ENCODE measurements at places on chromosomes 5 and 9.

- H3K27me3 ChIP-seq = no peaks in the 10 kb centered on the region
- H3K4me3 ChIP-seq = no peak overlapping the region
- H3K4me1 ChIP-seq = no peaks in the 10 kb centered on the region
- DNase-seq = no peak
These were observed 77.4 kb downstream of the OTULIN start for GRCh38 chr5:14741801-14742440.

GRCh38 chr9:88736136-88736637 lies 201.2 kb downstream of the NXNL2 start:
- DNase-seq = no peak
- H3K36me3 ChIP-seq = no peaks in the 10 kb centered on the region
- H3K4me1 ChIP-seq = peaks cover 26% of the 10 kb centered on the region
- H3K27ac ChIP-seq = no peak overlapping the region
- no peak overlapping the region for H3K4me3 ChIP-seq
- no peaks in the 10 kb centered on the region for H3K27me3 ChIP-seq

DNA sequence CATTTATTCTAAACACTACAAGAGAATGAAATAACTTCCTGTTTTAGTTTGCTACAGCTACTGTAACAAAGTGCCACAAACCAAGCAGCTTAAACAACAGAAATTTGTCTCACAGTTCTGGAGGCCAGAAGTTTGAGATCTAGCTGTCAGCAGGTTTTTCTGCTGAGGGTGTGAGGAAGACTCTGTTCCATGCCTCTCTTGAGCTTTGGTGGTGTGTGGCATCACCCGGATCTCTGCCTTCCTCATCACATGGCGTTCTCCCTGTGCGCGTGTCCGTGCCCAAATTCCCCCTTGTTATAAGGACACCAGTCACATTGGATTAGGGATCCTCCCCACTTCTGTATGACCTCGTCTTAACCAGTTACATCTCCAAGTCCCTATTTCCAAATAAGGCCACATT lies 97.7 kb downstream of the CFAP95 start:
- no peaks in the 10 kb centered on the region for H3K4me1 ChIP-seq
- H3K36me3 ChIP-seq = no peaks in the 10 kb centered on the region
- H3K4me3 ChIP-seq = no peak overlapping the region
- peaks cover 5% of the 10 kb centered on the region for H3K27me3 ChIP-seq

- no peak for DNase-seq
- no peak overlapping the region for H3K4me3 ChIP-seq
- peaks cover 35% of the 10 kb centered on the region for H3K36me3 ChIP-seq
- no peaks in the 10 kb centered on the region for H3K27me3 ChIP-seq
These were observed 82.5 kb upstream of the UBTD2 start for GRCh38 chr5:172365948-172366608.

- H3K4me1 ChIP-seq = peaks cover 16% of the 10 kb centered on the region
- H3K4me3 ChIP-seq = no peak overlapping the region
- H3K27ac ChIP-seq = no peak overlapping the region
- DNase-seq = no peak
These were observed 91.1 kb upstream of the DAB2 start for GRCh38 chr5:39515881-39516280.

DNA sequence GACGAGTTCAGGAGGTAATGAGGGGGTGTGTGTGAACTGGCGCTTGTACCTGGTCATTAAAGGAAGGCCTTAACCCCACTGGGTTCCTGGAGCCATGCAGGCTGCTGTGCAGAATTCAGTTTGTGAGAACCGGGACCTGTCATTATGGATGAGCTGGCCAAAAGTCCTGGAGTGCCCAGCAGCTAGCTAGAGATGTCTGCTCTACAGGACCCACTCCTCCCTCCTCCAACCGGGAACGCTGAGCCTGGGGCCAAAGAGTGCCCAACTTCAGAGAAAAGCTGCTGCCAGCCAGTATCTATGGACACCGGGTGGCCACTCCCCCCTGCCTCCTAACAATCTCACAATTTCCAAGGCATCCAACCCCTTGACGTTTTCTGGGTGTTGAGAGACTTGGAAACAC lies 1.2 kb downstream of the ENTREP1 start:
- no peaks in the 10 kb centered on the region for H3K27me3 ChIP-seq
- H3K4me1 ChIP-seq = peaks cover 12% of the 10 kb centered on the region
- no peaks in the 10 kb centered on the region for H3K36me3 ChIP-seq
- peak overlapping the region; percentile 82 for H3K4me3 ChIP-seq
- no peak overlapping the region for H3K27ac ChIP-seq

DNA sequence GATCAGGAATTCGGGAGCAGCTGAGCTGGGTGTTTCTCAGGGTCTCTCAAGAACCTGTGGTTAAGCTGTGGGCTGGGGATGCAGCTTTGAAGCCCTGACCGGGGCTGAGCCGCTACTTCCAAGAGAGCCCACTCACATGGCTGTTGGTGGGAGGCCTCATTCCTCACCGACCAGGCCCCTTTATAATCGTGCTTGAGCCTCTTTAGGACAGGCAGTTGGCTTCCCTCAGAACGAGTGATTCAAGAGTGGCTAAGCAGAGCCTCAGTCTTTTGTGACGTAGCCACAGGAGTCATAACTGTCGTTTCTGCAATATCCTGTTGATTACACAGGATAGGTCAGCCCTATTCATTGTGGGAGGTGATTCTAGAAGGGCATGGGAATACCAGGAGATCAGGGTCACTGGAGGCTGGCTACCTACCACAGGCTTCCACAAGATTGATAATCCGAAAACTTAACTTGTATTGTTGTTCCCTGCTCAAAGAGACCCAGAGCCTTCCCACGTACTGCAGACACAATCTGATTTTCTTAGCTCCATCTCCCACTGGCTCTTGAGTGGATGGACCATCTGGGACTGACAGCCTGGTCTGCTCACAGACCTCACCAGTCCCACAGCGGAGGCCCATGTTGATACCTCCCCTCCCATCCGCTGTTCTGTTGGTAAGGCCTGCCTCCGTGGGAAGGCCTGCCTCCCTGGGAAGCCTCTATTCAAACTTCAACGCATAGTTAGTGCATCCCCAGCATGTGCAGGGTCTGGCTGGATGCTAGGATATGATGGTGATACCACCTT lies 3.0 kb upstream of the ERGIC1 start:
- H3K4me1 ChIP-seq = peaks cover 28% of the 10 kb centered on the region
- H3K4me3 ChIP-seq = no peak overlapping the region
- H3K36me3 ChIP-seq = no peaks in the 10 kb centered on the region
- H3K27ac ChIP-seq = no peak overlapping the region
- DNase-seq = no peak
